Fibroblast of the aortic adventitia (primary cell): ENCODE measurements at places on chromosomes 6 and 20.
A peak's percentile ranks its signal among the peaks of the same experiment; 100 is the strongest.

DNA sequence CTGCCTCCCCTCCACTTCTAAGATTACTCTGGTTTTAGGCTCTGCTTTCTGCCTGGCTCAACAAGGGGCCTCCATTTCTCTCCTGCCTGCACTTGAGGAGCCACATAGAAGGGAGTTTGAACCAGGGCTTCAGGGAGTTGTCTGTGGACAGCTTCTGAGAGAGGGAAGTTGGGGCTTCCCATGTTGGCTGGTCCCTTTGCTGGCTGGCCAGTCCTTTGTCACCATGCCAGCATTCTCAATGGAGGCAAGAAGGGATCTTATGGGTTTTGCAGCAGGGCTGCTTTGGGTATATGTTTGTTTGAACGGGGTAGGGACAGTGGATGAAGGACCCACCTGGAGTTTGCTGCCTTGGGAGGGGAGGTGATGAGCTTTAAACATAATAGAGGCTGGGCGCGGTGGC lies 124.9 kb downstream of the CARMIL1 start:
- no peak for DNase-seq

DNA sequence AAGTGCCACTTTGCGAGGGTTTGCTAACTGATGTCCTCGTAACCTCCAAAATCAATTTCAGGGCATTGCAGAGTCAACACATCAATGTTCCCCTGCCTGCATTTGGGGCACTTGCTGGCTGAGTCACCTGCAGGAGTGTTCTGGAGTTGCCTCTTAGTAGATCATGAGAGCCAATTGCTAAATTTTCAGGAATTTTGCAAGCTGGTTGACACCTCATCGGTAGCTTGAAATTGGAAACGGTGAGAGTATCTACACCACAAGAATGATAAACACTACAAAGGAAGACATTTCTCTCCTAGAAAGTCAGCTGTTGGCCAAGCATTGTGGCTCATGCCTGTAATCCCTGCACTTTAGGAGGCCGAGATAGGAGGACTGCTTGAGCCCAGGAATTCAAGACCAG lies 10.8 kb upstream of the BFSP1 start:
- DNase-seq = peak; percentile 78

GRCh38 chr6:593139-593906 lies 63.6 kb downstream of the HUS1B start:
- peak; percentile 80 for DNase-seq

GRCh38 chr6:113050979-113051378 lies 703.8 kb downstream of the RFPL4B start:
- no peak for DNase-seq

DNA sequence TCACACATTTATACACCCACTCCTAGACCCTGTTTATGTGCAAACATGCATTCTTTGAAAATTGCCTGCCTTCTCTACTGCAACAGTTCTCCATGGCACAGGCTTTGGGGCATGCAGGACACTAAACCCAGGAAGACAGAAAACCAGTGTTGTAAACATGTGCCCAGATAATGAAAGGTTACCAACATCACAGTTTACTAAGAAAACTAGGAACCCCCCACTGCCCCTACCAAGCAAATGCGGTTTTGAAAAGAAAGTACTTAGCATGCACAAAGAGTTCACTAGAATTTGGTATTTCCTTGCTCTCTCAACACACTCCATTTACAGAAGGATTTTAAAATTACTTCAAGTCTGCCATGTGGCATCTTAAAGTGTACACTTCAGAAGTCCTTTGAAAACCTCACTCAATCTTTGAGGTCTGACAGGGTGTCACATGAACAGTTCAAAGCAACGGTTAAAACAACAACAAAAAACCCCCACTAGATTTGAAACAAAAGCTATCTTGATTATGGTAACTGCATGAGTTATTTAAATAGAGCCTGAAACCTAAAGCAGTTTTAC lies 245.0 kb downstream of the GMPR start:
- DNase-seq = no peak

GRCh38 chr20:13342469-13343242 lies 121.6 kb downstream of the ISM1 start:
- DNase-seq = no peak

DNA sequence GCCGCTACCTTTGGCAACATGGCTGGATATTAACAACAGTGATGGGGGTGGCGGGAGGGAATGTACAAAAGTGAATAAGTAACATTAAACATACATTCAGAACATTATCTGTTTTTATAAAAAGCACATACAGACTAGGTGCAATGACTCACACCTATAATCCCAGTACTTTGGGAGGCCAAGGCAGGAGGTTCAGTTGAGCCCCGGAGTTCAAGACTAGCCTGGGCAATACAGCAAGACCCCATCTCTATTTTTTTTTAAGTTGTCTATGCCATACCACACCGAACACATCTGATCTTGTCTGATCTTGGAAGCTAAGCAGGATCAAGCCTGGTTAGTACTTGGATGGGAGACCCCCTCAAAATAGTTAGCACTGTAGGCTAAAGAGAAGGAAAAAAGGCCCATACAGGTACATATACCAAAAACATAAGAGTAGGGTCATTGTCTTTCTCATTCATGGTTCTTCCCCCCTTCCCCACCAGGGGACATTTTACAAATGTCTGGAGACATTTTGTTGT lies 1.7 kb upstream of the HCK start:
- no peak for DNase-seq
